Right lobe of liver (tissue), 6 donors: ENCODE measurements at places on chromosomes 4 and X.

DNA sequence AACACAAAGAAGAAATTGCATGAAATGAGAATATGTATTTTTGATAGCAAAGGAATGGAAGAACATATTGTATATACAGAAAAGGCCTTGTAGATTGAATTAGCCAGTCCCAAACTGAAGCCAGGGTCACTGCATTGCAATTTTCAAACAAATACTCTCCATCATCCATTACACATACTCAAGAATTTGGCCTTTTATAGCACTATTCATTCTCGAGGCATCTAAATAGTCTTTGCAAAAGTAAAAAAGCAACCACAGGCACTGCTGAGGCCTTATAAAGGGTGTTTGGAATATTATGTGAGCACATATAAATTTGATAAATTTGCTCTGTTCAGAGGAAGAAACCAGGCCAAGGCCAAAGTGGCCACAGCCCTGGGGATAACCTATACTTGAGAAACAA lies 123.0 kb downstream of the ZNF827 start:
- no peak overlapping the region for H3K4me3 ChIP-seq
- no peaks in the 10 kb centered on the region for H3K4me1 ChIP-seq
- H3K27ac ChIP-seq = no peak overlapping the region
- no peaks in the 10 kb centered on the region for H3K27me3 ChIP-seq
- H3K36me3 ChIP-seq = no peaks in the 10 kb centered on the region
- DNase-seq = no peak

DNA sequence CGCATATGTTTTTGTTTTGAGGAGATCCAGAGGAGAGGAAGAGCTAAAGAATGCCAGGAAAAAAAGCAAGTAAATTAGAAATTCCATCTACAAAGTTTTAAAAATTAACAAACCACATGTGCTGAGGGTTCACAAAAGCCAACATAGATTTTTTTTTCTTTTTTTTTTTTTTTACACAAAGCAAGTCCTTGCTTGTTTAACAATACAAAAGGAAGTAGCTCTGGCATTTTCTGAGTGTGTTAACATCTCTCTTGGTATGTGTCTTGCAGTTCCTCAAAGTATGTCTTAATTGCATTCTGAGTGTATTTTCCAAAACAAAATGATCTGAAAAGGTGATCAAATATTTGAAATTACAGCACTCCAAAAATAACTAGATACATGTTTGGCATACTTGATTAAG lies 1682.7 kb upstream of the AGA start:
- no peaks in the 10 kb centered on the region for H3K4me1 ChIP-seq
- H3K27ac ChIP-seq = no peak overlapping the region
- no peak overlapping the region for H3K4me3 ChIP-seq

GRCh38 chrX:24253469-24253868 lies 60.4 kb downstream of the SUPT20HL2 start:
- DNase-seq = no peak
- no peaks in the 10 kb centered on the region for H3K27me3 ChIP-seq
- H3K4me1 ChIP-seq = peaks cover 3% of the 10 kb centered on the region
- H3K27ac ChIP-seq = peak overlapping the region; percentile 5

GRCh38 chr4:82776925-82777542 lies 21.6 kb downstream of the SCD5 start:
- no peaks in the 10 kb centered on the region for H3K4me1 ChIP-seq
- H3K4me3 ChIP-seq = no peak overlapping the region
- no peaks in the 10 kb centered on the region for H3K27me3 ChIP-seq
- DNase-seq = no peak
- H3K27ac ChIP-seq = no peak overlapping the region
- no peaks in the 10 kb centered on the region for H3K36me3 ChIP-seq

GRCh38 chr4:42309361-42310260 lies 87.7 kb upstream of the SHISA3 start:
- H3K4me1 ChIP-seq = no peaks in the 10 kb centered on the region
- no peak overlapping the region for H3K27ac ChIP-seq
- DNase-seq = no peak
- no peaks in the 10 kb centered on the region for H3K27me3 ChIP-seq
- no peaks in the 10 kb centered on the region for H3K36me3 ChIP-seq

GRCh38 chr4:176259330-176260090 lies 9.5 kb downstream of the ASB5 start:
- no peaks in the 10 kb centered on the region for H3K27me3 ChIP-seq
- no peak for DNase-seq
- no peak overlapping the region for H3K4me3 ChIP-seq
- H3K27ac ChIP-seq = no peak overlapping the region
- no peaks in the 10 kb centered on the region for H3K36me3 ChIP-seq

DNA sequence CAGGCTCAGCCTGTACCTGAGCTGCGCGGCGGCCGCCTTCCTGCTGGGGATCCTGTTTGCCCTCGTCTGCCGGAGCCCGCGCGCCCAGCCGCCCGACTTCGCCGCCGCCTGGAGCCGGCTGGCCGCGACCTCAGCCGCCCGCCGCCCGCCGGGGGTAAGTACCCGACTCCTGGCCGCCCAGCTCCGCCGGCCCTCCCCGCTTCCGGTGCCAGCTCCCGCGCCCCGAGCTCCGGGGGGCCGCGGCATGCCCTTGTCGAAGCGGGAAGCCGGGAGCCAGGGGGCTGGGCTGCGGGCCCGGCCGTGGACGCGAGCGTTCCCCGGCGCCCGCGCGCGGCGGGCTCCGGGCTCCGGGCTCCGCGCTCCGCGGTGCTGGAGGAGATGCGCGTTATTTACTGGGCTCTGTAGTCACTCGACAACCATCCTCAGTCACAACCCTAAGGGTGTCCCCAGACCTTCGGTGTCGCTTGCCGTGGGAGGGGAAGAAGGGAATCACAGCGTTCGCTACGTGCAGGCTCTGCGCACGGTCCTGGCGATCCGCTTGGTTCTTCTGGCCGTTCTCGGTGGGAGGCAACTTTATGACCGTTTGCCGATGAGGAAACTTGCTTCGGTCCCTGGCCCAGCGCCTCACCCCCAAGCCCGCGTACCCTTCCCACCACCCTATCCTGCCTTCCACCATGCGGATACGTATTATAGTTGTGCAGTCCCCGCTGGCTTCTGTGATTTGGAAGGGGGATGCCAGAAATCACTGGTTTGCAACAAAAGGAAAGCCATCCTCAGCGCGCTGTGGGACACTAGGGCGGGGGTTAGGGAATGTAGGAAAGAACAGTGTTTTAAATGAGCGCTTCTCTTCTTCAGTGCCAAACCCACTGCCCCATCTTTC lies 944 bp downstream of the SNX25 start:
- peak overlapping the region; percentile 83 for H3K27ac ChIP-seq
- H3K27me3 ChIP-seq = no peaks in the 10 kb centered on the region
- H3K4me3 ChIP-seq = peak overlapping the region; percentile 61
- no peaks in the 10 kb centered on the region for H3K36me3 ChIP-seq
- no peaks in the 10 kb centered on the region for H3K4me1 ChIP-seq
- DNase-seq = peak; percentile 63

- no peaks in the 10 kb centered on the region for H3K36me3 ChIP-seq
- H3K4me3 ChIP-seq = no peak overlapping the region
- no peaks in the 10 kb centered on the region for H3K27me3 ChIP-seq
- H3K4me1 ChIP-seq = no peaks in the 10 kb centered on the region
Observed at GRCh38 chr4:25367004-25367621, 9.9 kb upstream of the ANAPC4 start.

DNA sequence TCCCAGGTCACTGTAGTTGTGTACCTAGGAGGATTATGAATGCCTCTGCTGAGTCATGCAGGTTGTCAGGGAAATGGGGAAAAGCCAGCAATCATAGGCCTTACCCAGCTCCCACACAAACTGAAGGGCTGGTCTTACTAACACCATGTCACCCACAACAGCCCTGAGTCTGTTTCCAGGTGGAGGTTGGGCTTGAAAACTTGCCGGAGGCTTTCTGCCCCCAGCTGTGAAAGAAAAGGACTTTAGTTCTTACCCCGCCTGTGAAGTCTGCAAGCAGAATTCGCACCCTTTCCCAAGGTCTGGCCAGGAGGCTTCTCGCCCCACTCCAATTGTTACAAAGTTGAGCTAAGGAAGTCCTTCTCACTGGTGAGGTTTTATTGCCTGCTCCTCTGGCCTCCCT lies 143.9 kb downstream of the RPS6KA6 start:
- H3K36me3 ChIP-seq = no peaks in the 10 kb centered on the region
- H3K4me3 ChIP-seq = no peak overlapping the region
- H3K4me1 ChIP-seq = no peaks in the 10 kb centered on the region
- no peak overlapping the region for H3K27ac ChIP-seq

DNA sequence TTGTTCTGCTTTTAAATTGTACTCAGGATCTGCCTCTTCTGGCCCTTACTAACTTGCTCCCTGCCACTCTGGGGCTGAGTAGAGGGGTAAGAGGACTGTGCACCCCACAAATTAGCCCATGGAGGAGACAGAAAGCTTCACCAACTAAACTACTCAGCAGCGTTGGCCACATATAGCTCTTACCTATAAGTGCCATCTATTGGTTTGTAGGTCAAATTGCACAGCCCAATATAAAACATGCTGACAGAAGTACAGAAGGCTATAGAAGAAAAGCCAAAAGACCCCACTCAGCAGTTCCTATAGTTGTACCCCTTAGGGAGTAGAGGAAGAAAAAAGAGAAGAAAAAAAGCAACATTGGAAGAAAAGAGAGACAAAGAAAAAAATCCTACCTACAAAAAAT lies 341.2 kb upstream of the FMR1 start:
- no peak overlapping the region for H3K4me3 ChIP-seq
- no peaks in the 10 kb centered on the region for H3K4me1 ChIP-seq
- DNase-seq = no peak
- H3K27me3 ChIP-seq = no peaks in the 10 kb centered on the region
- H3K36me3 ChIP-seq = no peaks in the 10 kb centered on the region
- H3K27ac ChIP-seq = no peak overlapping the region

- H3K36me3 ChIP-seq = no peaks in the 10 kb centered on the region
- no peak overlapping the region for H3K4me3 ChIP-seq
- no peaks in the 10 kb centered on the region for H3K27me3 ChIP-seq
- no peak for DNase-seq
- no peak overlapping the region for H3K27ac ChIP-seq
- no peaks in the 10 kb centered on the region for H3K4me1 ChIP-seq
Observed at GRCh38 chr4:84907145-84907544, 59.3 kb downstream of the WDFY3 start.
